ENCODE measurements at places on chromosomes 1 and 21. TPM values are rescaled to one million over a fixed set of nuclear protein-coding genes. Genes with fewer than 3 reads are reported as not detected.
A peak's percentile ranks its signal among the peaks of the same experiment; 100 is the strongest.

DNA sequence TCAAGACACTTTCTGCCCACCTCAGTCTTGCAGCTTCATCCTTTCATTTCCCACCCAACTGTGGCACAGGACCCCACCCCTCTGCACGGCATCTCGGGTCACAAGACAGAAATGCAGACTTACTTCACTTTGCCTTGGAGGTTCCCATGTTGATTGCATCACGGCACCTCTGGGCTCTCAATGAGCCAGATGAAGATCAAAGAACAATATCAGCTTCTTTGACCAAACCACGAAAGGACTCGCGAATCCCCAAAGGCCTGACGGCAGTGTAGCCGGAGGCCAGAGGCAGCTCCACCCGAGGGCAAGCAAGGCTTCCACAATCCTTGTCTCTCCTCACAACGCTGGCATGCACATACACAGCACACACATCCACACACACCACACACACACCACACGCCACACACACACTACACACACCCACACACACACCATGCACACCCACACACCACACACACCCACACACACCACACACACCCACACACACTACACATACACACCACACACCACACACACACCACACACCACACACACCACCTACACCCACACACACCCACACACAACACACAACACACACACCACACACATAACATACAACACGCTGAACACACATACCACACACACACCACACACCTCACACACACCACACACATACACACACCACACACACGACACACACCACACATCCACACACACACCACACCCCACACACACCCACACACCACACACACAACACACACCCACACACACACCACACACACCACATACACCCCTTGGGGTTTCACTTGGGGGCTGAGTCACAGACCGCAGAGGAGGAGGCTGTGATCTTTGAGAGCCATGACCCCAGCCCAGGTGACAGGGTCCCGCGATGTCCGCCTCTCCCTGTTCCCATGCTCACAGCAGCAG is 35.8 kb downstream of the UBASH3A start:
- no peak for DNase-seq

DNA sequence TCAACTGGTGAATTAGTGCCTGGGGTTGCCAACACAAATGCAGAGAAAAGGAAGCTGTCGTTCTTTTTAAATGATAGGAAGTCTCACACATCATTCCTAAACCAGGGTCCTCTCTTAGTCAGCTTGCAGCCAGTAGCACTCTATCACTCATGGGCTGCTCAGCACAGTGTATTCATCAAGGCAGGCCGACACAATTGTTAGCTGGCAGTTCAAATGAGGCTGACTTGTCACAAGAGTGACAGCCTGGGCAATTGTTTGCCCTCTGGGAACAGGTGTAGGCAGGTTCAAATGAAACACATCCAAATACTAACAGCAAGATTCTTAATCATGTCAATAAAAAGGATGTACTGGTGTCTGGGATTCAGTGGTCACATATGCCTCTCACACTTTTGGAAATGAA is 76.9 kb downstream of the ERICH3 start:
- no peak for DNase-seq

DNA sequence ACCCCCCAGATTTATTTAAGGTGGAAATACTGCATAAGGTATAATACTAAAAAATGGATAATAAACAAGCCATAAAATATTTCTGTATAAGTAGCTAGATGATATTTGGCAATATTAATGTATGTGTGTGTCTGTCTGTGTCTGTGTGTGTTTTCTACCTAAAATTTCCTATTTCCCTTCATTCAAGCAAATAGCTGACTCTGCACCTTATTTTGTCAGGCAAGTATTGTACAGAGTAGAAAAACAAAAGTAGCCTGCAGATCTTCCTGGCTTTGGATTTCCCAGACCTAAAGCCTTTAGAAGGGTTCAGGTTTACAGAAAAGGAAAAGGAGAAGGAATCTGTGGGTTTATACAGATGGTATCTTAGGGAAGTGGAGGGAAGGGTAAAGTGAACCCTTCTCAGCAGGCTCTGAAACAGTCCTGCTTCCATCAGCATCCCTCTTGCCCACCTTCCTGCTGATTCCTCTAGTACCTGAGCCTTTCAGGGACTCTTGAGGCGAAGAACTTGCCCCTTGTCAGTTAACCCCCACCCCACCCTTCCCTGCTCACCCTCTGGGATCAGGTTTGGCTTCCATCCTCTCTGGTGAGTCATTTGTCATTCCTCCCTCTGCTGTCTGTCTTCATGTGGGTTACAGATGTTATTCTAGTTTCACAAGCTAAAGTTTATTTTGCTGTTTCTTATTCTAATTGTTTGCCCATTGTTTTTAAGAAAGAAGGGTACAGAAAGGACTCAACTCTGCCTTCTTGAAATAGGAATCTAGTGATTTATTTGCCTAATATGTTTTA is 21.7 kb upstream of the RGS16 start:
- no peak for DNase-seq

- DNase-seq, result no peak
Measured at GRCh38 chr1:158458263-158458662, 3.4 kb upstream of the OR10K1 start.

The SYCP1 gene
- not detected for total RNA-seq

DNA sequence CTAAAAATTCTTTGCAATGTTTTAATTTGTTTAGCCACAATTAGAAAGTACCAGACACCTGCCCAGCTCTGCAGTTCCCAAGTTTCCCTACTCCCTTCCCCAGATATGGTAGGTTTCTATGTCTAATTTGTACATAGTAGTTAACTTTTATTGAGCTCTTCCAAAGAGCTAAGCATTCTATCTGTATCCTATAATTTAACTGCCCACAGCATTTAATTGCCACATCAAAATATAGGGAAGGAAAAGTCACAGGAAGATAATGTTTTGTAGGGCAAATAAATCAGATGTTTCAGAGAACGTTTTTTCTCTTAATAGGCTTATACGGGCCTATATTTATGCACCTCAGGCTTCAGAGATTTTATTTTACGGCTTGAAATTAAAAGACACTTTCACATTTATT is 15.7 kb upstream of the FMO3 start:
- no peak for DNase-seq

- peak; percentile 45 for DNase-seq
Measured at GRCh38 chr1:85580872-85581801, 576 bp downstream of the CCN1 start.

Measured in activated T-helper 2 cell treated with anti-CD3 and anti-CD28 coated beads, Interferon-gamma antibody, Interleukin-2, Interleukin-4, amounts not matched to agents 10 μg/mL and 5 μg/mL and 100 μg/mL, durations not matched to agents 14 hours and 24 hours and 36 hours (primary cell).